Activated CD4-positive, alpha-beta T cell treated with anti-CD3 and anti-CD28 coated beads, Interleukin-2, Interleukin-6, amounts not matched to agents 100 ng/mL and 50 ng/mL, durations not matched to agents 16 hours and 8 hours (primary cell): ENCODE measurements at places on chromosomes 12 and 14.
A peak's percentile ranks its signal among the peaks of the same experiment; 100 is the strongest.

GRCh38 chr14:102150083-102150482 lies 10.4 kb downstream of the WDR20 start:
- no peak for DNase-seq

DNA sequence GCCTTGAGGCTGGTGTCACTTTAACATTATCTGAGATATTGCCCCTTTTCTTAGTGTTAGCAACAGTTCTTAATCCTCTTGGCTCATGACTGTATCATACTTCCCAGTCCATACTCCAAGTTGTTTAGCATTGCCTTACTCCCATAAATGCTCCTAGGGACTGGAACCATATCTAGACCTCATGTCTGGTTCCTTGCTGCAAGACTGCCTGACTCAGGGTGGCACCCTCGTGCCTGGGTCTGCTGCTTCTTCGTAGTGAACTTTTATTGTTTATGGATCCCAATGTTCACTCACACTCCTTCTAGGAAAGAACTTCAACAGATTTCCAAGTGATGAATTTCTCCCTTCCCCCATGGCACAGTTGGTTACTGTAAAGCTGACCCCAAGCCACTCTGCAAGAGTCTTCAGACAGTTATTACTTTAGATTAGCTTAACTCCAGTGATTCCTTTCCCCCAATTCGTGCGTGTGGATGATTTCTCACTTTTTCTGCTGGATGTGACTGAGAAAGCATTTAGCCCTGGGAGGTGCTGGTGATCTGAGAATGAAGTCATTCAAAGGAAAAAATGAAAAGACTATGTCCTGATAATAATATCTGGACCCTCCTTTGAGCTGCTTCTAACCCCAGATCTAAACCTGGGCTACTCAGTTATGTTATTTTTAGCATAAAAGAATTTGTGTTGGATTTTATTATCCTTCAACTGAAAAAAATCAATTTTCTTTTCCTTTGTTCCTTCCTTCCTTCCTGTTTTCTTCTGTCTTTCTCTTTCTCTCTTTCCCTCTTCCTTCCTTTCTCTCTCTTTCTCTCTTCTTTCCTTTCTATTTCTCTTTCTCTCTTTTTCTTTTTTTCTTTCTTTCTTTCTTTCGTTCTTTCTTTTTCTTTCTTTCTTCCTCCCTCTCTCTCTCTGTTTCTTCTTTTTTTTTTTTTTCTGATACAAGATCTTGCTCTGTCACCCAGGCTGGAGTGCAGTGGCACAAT lies 47.5 kb upstream of the PPP1R12A start:
- DNase-seq: no peak

DNA sequence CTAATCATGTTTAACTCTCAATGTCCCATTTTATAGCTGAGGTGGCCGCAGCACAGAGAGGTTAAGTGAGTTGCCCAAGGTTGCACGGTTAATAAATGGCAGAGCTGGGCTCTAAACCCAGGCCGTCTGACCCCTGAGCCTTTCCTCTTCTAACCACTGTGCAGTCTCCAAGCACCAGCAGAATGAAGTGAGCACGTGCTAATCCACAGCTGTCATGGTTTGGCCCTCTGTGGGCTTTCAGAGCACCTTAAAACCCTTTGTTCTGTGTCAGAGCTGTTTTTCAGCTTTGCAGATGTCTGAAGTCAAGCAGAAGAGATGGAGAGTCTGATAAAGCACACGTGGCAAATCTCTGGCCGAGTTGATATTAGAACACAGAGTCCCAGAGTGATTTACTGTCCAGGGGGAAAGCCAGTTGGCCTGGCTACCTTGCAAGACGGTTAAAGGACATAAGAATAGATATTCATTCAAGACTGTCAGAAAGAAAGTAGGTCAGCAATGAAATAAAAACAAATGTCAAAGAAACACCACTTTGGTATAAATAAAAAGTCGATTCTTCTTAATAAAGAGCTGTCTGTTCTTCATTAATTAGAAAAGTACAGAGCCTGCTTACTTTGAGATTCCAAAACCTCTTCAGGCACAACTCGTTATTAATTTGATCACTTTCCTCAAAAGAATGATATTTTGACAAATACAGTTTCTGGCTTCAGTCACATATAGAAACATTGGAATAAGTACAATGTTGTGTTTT lies 107.3 kb downstream of the CRADD start:
- peak; percentile 53 for DNase-seq

DNA sequence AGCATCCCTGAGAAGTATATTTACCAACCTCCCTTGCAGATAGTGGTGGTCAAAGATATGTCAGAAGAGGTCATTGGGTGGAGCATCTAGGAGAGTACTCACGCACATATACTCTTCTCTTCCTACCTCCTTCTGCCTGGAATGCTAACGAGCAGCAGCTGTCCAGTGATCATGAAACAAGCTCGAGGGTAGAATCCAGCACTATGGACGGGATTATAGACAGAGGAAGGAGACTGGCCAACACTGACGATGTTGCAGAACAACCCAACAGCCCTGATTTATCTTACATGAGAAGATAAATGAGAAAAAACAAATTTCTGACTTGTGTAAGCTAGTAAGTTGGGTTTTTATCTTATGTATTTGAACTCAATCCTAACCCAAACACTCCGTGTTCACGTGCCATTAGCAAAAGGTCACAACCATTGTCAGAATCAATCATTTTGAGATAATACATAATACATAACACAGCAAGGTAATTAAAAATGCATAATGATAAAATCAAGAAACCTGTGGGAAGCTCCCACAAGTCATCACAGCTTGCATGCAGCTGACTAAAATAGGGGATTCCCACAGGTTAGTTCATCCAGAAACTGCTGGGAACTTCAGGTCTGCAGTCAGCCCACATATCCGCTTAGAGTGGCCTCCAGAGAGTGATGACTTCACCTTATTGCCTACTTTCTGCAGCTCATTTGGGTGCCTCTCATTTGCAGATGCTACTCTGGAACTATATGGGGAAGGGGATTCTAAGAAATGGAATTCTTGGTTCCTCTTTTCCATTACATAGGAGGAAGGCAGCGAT lies 36.3 kb upstream of the STK38L start:
- peak; percentile 82 for DNase-seq

GRCh38 chr14:104707608-104708595 lies 16.1 kb upstream of the ADSS1 start:
- DNase-seq: no peak

DNA sequence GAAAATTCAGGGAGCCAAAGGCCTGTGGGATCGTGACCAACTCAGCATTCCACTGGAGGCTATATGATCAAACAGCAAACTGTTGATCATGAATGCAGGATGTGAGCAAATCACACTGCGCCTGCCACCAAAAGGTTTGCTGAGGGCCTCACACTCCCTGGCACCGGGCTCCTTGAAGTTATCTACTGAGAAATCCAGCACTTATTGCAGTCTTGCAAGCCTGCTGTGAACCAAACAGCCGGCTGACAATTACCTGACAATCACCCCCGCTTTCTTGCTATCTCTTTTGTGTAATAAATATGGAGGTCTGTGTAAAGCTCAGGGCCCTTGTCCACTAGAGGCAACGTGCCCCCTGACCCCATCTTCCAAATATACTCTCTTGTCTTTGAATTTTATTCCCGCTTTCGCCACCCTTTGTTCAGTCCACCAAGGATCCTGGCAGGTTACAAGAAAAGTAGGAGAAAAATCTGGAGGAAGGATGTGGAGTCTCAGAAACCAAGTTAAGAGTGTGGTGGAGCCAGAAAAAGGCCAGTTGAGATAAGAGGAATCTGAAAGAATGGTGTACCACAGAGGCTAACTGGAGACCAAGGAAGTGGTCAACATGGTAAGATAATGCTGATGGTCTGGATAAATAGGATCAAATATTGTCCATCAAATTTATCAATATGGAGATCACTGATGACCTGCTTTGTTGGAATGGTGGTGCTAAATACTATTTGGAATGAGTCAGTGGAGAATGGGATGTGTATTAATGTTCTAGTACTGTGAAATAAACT lies 229.2 kb downstream of the ALX1 start:
- DNase-seq: no peak

- no peak for DNase-seq
Measured at GRCh38 chr12:32366714-32367113, 32.6 kb upstream of the FGD4 start.

GRCh38 chr14:60302663-60303062 lies 53.6 kb downstream of the PPM1A start:
- no peak for DNase-seq

- DNase-seq: no peak
Measured at GRCh38 chr12:88272456-88272855, 130.3 kb downstream of the TMTC3 start.

DNA sequence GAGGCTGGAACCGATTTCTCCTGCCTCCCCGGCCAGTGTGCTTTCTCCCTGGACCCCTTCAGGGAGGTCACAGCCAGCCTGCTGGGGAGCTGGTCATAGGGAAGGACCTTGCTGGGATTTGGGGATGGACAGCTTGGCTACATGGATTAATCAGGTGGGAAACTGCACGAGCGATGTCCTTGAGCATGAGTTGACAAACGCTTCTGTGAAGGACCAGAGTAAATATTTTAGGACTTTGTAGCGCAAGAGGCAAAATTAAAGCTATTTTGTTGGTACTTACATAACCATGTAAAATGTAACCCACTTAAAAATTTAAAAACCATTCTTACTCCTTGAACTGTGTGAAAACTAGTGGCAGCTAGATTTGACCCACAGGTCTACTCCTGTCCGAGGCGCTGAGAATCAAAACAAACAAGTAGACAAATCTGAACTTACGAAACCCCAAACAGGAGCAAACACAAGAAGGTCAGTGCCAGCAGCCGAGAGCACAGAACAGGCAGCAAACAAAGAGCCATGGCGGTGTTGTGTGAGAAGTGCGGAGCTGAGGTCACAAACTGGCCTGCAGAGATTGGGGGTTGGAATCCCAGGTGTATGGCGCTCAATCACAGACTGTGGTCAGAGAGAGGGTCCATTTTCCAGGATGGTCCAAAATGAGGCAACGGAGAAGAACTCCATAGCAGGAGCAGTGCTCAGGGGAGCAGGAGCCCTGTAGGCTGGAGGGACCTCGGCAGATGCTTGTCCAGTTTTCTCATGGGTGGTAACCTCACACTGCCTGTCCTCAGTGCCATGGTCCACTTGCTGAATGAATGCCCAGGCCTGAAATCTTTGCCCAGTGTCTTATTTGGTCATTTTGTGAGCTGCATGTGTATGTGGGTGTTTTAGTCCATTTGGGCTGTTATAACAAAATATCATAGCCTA lies 79.2 kb upstream of the CLMN start:
- DNase-seq: no peak
